CD4-positive, alpha-beta T cell treated with Interleukin-2 at 100 ng/mL for 4 hours (primary cell): ENCODE measurements at places on chromosomes 2 and 18.
A peak's percentile ranks its signal among the peaks of the same experiment; 100 is the strongest.

DNA sequence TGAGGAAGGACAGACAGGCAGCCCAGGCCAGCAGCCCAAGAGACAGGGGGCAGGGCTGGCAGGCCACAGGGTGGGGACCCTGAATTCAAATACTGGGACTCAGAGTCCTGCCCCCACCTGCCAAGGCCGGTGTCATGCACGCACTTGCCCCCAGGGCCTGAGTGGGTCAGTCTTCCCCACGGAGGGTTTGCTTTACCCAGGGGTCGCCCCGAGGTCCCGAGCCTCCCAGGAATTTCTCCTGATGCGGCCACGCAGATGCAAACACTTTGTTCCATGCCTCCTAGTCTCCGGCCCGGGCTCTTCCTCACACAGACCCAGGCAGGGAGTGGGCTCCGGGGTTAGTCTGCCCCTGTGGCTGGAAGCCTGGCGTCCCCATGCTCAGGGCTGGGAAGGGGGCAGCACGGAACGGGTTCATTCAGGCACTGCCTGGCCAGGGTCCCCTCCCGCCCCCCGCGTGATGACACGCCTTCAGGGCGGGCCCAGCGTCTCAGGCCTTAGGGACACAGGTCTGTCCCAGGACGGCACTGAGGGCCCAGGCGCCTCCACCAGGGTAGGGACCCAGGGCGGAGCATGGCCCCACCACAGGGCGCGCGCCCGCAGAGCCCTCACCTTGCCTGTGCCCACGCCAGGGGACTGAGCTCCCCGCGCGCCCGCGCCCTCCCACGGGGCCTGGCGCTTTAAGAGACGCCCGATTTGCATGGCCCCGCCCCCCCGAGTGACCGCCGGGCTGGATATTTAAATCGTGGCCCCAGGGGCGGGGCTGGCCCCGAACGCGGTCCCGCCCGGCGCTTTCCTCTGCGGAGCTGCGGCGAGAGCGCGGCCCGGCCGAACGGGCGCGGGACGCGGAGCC is at the start of gene SNED1:
TSS of gene SNED1 (plus strand) at position 763 of the 850 bp plus-strand sequence. CDS start 220 bp downstream, outside the sequence.
- DNase-seq, result peak; percentile 35

DNA sequence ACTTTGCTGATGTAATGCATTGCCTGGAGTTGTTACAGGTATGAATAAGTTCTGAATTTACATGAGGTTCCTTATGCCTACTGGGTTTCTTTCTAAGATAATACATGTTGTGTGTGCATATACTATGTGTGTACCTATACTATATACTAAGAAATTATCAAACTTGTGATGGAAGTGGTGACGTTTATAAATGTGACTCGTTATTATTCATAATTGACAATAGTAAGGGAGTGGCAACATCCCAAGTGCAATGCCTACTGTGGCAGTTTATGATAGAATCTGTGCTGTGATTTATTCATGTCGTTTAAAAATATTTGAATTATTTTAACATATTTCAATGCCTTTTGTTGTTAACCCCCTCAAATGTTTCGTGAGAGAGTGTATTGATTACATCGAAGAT is 29.9 kb downstream of the MYOM1 start:
- DNase-seq, result no peak

DNA sequence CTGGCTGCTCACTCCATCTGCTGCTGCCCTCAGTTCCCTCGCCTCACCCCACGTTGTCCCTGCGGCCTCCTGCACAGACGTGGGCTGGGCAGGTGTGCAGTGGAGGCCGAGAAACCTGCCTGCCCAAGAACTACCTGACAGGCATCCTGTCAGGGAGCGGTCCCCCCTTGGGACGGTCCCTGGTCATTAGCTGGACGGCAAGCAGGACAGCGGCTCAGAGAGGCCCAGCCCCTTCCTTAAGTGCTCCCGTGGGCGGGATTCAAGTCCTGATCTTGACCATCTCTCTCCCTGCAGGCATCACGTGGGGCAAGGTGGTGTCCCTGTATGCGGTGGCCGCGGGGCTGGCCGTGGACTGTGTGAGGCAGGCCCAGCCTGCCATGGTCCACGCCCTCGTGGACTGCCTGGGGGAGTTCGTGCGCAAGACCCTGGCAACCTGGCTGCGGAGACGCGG is 11.3 kb downstream of the BOK start:
- no peak for DNase-seq

- DNase-seq, result no peak
These were observed 125.0 kb upstream of the MSH6 start for GRCh38 chr2:47657886-47658489.

GRCh38 chr2:232023426-232023825 is 61.9 kb downstream of the DIS3L2 start:
- no peak for DNase-seq

DNA sequence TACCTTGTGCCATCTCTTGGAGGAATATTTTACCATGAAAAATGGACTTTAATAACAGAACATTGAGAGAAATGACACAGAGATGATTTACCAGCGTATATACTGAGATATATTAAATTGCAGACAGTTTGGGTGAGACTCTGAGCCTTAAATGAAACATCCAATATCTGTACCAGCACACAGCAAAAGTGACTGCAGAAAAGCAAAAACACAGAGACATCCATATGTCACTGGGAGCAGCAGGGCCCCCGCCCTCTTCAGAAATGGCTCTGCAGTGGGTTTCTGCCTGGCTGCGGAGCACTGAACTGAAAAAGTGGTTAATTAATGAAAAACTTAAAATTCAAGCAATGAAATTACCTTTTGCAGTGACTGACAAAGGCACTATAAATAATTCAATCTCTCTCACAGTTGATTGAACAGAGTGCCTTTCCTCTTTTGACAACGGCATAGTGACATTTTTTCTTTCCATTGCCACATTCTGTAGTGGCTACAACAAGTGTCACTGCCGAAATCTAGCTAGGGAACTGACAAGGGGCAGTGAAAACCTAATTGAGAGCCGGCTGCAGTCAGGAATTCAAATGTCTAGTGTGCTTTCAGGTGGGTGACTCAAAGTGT is 353.4 kb downstream of the ALK start:
- no peak for DNase-seq

DNA sequence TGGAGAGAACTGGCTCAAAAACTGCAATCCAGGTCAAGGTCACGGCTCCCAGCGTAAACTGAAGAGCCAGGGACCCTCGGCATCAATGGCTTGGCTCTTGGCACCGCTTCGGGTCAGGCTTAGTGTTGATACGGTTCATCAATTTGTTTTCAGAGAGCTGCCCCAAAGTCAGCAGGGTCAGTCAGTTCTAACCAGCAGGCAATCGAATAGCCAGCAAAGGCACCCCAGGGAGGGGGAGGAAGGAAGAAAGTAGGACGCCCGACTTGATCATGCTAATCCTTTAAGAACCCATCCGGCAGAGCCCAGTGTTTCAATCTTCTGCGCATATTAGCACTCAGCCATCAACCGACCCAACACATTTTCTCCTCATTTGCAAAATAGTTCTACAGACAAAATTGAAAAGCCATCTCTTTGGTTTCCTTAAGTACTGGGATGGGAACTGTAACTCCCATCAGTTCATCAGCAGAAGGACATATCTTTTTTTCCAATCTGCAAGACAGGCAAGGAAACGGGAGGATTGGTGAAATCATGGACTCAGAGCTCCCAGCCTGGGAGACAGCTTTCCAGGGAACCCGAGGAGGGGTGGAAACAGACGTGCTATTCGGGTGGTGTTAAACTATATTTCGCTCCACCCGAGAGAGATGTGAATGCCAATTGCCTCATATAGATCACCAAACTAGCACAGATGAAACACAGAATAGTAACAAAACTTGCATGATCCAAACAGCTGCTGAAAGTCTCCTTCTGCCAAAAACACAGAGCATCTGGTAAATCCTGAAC is 40.7 kb upstream of the CABLES1 start:
- DNase-seq, result no peak

GRCh38 chr2:164794016-164794415 is 47.6 kb downstream of the COBLL1 start:
- no peak for DNase-seq

DNA sequence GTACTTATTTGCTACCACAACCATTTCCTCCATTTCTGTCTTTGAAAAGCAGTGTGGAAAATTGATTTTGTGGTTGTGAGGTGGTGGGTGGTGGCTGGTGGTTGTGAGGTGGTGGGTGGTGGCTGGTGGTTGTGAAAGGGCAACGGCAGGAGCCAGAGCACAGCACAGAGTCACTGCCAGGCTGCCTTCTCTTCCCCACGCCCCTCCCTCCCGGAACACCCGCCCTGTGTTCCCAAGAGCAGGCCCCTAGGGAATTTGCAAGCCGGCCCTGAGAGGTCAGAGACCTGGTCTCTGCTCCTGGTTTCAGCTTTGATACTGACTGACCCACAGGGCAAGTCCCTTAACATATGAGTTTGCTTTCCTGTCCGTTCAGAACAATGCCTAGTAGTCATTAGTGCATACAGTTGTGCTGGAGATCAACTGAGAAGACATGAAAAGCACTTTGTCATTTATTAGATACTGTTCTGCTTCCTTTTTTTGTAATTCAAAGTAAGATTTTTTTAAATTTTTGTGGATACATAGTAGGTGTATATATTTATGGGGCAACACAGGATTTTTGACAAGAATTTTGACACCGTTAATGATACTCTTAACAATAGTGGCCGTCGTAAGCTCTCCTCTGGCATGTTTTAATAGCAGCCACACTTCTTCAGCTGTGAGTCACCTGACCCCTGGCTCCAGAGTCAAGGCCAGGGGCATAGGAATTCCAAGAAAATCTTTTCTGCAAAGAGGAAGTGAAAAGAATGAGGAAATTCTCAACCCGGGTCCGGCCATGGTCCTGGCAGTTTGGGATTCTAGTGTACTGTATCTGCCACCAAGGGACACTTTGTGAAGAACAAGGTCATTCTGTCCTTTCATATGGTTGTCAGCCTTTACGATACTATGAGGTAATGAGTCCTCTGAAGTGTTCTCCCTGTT is 53.2 kb downstream of the ITGA6 start:
- DNase-seq, result no peak

- DNase-seq, result no peak
These were observed 91.7 kb downstream of the INHBB start for GRCh38 chr2:120437604-120438000.

DNA sequence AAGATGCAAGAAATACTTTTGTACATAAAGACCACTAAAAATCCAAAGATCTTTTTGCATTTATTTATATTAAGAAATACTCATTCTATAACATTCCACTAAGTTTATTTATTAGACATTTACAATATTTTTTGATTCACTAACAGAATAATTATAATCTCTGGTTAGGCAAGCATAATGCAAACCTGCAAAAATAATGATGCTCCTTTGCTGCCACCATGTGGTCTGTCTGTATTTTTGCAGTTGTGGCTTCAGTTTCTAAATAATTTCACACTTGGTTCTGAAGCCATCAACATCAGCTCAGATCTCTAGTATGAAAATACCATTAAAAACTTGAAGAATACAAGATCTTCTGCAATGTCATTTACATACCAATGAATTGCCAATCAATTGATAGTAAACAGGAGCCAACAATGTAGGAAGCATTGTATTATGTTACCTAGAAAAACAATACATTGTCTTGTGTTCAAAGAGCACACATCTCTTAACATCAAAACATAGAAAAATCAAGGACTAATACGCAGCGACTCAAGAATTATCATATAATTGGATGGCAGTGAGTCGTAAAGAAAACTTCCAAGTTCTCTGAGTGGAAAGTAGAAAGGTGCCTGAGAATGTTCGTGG is 28.8 kb upstream of the WDR75 start:
- peak; percentile 65 for DNase-seq

GRCh38 chr2:97766567-97766966 is 53.2 kb downstream of the ZAP70 start:
- DNase-seq, result no peak

GRCh38 chr2:112087346-112088020 is 32.4 kb downstream of the TMEM87B start:
- DNase-seq, result no peak

DNA sequence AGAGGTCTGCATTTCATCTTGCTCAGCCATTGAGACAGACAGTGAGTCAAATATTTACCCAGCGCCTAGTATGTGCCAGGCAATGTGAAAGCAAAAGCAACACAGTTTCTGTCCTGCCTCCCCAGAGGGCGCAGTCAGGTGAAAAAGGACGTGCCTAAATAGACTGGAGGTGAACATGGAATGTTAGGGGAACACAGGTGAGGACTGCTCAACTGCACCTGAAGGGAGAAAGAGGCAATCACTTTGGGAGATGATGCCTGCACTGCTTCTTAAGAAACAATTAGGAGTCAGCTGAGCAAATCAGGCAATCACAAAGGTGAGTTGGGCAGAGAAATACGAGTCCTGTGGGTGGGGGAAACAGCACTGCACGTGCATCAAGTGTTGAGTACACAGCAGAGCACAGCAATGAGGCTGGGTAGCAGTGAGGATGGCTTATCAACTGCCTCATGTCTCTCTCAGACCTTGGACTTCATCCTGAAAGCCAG is 218.3 kb upstream of the SMAD7 start:
- peak; percentile 49 for DNase-seq

DNA sequence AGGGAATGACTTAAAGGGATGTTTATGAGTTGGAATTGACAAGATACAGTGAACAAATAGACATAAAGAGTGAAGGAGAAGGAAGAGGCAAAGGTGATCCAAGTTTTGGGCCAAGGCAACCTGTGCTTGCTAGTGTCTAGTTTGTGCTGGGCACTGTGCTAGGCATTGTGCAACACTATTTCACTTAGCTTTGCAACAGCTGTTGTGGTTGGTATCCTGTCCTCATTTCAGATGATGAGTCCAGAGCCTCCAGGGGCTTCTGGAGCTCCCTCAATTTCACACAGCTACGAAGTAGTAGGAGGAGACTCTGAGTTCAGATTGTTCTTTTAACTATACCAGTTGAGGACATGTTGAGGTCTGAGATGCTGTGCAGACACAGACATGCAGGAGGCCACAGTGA is 18.1 kb upstream of the LOXHD1 start:
- no peak for DNase-seq

DNA sequence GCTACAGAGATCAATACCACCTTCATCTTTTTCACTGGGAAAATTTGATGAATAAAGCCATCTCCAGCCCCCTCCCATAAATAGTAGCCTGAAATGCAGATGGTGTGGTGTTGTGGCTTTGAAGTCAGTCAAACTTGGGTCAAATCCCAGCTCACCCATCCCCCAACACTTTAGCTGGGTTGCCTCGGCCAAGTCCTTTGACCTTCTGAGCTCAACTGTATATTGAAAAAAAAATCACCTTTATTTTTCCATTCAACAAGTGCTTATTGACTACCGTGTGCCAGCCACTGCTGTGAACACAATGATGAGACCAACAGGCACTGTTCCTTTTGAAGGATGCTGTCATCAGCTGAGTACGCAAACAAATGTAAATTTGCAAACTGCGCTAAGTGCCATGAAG is 35.1 kb upstream of the NTSR2 start:
- DNase-seq, result no peak

- DNase-seq, result no peak
These were observed 192.1 kb upstream of the RND3 start for GRCh38 chr2:150679456-150680120.

GRCh38 chr2:196719110-196719872 is 79.8 kb downstream of the CCDC150 start:
- no peak for DNase-seq

DNA sequence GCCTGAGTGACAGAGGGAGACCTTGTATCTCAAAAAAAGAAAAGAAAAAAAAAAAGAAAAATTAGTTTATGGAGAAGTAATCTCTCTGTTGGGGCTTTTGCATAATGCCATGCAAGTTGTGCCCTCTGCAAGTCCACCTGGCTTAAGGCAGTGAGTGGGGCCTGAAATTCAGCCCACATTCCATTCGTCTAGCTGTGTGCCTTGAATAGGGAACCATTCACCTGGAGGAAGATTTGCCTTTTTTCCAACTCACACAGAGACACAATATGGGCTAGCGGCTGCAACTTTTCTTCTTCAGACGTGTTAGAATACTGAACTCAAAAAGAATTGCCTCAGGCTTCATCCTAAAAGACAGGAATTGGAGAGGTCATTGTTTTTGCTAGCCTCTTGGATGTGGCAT is 160.0 kb upstream of the STON1 start:
- no peak for DNase-seq

- no peak for DNase-seq
These were observed 110.6 kb upstream of the FHL2 start for GRCh38 chr2:105509269-105510086.
